Esophagus mucosa (tissue), 1 donor: ENCODE measurements at places on chromosomes 7 and 10.

DNA sequence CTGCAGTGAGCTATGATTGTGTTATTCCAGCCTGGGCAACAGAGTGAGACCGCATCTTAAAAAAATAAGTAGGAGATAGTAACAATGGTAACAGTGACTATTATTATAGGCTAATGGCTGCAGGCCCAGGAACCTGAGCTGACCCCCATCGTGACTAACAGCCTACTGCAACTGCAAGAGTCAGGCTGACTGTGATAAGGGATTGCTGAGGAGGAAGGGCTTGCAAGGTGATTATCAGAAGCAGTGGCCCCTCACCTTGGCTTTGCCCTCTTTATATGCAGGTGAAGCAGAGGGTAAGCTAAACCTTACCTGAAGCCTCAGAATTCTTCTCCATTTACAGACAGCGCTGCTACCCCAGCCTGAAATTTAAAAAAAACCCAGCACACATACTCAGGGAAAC, 83.9 kb upstream of the SDK1 start:
- no peak for ATAC-seq

GRCh38 chr10:131145756-131146155, 165.8 kb downstream of the TCERG1L start:
- no peak for ATAC-seq

- ATAC-seq = peak; percentile 87
Observed at GRCh38 chr10:124671486-124672075, 72.6 kb downstream of the FAM53B start.

DNA sequence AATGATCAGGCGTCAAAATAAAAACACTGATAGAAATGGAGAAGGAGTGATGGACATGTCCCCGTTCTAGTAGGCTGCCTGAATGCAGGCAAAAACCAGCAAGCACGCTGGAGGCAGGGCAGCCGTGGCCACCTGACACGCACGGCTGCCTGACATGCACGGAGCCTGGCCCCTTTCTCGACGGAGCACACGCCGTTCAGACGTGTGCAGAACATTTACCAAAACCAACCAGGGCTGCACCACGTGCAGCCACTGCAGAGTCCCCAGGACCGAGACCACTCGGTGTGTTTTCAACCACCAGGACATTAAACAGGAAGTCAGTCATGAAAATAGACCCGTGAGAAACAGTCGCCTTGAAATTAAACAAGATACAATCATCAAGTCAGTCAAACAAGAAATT, 61.9 kb upstream of the NKX6-2 start:
- no peak for ATAC-seq

GRCh38 chr10:29946953-29947700, 112.3 kb downstream of the JCAD start:
- peak; percentile 75 for ATAC-seq

DNA sequence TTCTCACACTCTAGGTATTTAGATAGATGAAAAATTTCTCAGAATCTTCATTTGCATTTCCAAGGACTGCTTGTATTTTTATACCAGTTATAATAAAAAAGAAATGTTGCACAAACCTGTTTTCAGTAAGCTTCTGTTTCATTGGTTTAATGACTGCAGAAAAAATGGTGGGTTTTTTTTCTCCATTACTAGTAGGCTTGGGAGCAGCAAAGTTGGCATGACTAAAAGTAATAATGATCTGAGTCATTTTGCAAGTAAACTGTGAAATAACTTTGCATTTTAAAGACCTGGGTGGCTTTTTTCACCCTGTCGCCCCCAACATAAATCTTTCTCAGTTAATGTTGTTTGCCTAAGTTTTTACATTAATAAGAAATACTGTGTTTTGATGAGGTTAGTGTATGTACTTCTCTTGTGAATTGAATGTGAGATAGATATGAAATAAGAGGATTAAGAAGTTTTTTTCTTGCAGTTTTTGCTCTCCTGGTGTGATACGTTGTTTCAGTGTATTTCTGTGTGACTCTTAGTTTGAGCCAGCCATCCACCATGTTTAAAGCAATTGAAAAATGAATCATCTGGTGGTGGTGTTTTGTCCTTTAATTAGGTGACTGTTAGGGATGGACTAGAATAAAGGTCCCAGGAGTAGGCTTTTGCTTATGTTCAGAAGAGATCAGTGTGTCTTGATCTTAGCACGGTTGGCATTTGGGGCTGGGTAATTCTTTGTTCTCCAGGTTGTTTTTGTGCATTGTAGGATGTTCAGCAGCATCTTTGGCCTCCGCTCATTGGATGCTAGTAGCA, 1.8 kb downstream of the GNAI1 start:
- no peak for ATAC-seq

DNA sequence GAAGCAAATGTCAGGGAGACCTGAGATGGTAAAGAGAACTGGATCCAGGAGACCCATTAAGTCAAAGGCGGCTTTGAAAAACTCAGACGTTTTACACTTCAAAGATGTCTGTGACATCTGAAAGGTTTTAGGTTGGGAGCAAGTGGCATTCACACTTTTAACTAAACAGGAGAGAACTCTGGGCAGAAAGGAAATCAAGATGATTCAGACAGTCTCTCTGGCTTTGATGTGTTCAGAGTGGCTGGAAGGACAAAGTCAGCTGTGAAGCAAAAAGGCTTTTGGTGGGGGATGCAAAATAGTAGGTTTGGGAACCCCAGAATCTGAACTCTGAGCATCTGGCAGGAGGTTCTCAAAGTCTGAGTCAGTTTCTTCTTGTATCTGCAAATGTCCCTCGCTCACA, 66.6 kb downstream of the PRKCQ start:
- ATAC-seq = no peak

DNA sequence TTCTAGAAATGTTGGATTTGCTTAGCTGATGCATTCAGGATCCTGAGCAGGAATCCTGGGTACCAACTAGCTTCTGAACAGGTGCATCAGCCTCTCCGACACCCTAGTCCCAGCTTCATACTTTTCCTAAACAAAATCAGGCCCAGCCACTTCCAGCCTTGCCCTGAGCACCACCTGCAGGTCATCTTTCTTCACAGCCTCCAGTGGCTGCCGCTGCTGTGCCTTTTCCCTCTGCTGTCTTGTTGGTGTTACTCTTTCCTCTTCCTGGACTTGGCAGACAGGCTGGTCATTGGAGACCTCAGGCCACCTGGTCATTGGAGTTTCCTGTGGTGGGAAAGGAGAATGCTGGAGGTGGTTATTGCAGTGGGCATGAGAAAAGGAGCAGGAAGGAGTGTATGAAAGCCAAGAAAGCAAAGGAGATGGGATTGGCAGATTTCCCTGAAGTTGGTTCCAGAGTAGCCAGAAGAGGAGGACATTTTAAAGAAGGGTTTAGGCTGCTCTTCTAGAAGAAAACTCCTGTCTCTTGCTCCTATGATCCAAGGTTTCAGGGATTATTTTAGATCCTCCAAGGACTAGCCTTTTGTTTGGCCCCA, 48.2 kb upstream of the NFKB2 start:
- peak; percentile 67 for ATAC-seq

GRCh38 chr7:100685049-100685605, 8.9 kb downstream of the GIGYF1 start:
- no peak for ATAC-seq

GRCh38 chr10:28850784-28851183, 173.5 kb downstream of the BAMBI start:
- ATAC-seq = no peak

DNA sequence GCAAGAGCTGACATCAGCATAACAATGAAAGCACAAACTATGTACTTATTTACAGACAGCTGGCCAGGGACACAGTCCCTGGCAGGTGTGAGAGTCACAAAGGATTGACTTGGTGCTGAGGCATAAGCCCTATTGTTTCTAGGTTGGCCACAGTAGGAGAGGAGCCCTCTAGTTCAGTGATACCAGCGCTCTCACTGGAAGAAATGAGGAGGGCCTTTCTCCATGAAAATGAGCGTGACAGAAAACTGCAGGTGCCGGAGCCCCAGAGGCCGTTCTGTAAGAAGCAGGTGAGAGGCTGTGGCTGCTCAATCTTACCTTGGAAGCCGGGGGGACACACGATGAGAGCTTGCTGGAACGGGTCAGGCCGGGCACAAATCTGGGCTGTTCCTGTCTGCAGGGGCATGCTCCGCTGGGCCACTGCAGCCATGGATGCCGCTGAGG, 90.5 kb downstream of the CLEC2L start:
- no peak for ATAC-seq

DNA sequence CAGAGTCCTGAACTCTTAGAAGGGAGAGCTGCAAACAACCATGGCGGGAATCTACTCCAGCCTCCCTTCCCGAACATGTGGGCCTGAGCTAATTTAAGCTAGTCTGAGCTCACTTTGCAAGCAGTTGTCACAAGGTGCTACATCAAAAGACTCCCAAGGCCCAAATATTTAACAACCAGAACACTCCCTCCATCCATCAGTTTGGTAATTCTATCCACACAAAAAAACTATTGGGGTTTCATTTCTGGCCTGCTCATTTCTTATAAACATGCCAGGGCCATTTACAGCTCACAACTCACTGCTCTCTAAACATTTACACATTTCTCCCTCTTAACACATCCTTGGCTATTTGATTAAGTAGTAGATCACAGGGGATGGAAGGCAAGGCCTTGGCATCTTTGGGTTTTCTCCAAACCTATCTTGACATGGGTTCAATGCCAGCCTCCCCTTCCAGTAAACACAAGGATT, 263.4 kb downstream of the KCNMA1 start:
- no peak for ATAC-seq

DNA sequence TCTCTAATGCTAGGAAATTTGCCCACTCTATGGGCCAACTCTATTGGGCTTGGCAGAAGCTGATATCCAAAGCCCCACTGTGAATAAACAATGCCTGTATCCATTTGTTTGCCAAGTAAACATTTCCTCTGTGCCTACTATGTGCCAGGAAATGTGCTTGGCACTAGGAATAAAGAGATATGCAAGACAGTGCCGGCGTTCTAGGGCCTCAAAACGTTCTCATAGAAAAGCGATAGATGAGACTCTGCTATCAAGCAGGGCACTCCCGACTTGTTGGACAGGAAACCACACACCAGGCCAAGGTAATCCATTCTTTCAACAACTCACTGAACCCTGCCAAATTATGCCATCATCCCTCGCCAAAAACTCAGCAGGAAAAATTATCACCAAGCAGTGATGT, 196.7 kb downstream of the IPMK start:
- ATAC-seq = no peak

GRCh38 chr10:131560166-131560565, 248.6 kb upstream of the TCERG1L start:
- no peak for ATAC-seq

- no peak for ATAC-seq
Observed at GRCh38 chr7:47991270-47991669, 11.9 kb upstream of the HUS1 start.
